Stimulated activated CD8-positive, alpha-beta memory T cell treated with anti-CD3 and anti-CD28 coated beads, Interleukin-4, amount 100 ng/mL, for 24 hours (primary cell): ENCODE measurements at places on chromosomes 5 and 9.
A peak's percentile ranks its signal among the peaks of the same experiment; 100 is the strongest.

GRCh38 chr9:89465726-89466308 lies 32.1 kb downstream of the SEMA4D start:
- DNase-seq, result no peak

DNA sequence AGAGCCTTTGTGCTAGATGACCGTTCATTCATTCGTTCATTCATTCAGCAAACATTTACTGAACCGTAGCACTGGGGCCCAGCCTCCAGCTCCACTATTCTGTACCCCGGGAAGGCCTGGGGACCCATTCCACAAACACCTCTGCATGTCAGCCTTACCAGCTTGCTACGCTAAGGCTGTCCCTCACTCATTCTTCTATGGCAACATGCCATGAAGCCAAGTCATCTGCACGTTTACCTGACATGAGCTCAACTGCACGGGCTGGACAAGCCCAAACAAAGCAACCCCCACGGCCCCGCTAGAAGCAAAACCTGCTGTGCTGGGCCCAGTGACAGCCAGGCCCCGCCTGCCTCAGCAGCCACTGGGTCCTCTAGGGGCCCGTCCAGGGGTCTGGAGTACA lies 6.0 kb downstream of the CEL start:
- DNase-seq, result no peak

GRCh38 chr9:93025736-93026135 lies 32.8 kb upstream of the SUSD3 start:
- no peak for DNase-seq

GRCh38 chr5:107564931-107565372 lies 105.8 kb downstream of the EFNA5 start:
- DNase-seq, result no peak

GRCh38 chr5:66864240-66864884 lies 268.2 kb downstream of the MAST4 start:
- no peak for DNase-seq

DNA sequence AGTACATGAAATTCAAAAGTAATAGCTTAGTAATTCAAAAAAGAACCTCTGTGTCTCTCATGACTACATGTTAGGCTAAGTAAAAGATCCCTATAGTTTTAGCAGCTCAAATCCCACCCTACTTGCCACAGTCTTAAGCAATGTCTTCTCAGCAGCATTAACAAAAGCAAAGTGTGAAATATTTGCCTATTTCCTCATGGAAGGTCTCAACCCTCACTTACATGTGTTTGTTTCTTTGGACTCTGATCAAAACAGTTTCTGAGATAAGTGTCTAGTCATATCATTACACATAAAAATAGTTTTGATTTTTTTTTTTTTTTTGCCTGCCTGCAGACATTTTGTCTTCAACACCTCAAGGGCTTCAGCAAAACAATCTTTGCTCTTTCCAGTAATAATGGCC lies 310.5 kb downstream of the CETN3 start:
- DNase-seq, result no peak

GRCh38 chr5:62762503-62762902 lies 183.9 kb downstream of the LRRC70 start:
- DNase-seq, result no peak

- no peak for DNase-seq
Measured at GRCh38 chr5:126544087-126544740, 50.8 kb downstream of the ALDH7A1 start.

- DNase-seq, result no peak
Measured at GRCh38 chr5:151431666-151432065, 15.7 kb upstream of the SLC36A1 start.

GRCh38 chr9:76737154-76737902 lies 26.9 kb upstream of the PCA3 start:
- no peak for DNase-seq

DNA sequence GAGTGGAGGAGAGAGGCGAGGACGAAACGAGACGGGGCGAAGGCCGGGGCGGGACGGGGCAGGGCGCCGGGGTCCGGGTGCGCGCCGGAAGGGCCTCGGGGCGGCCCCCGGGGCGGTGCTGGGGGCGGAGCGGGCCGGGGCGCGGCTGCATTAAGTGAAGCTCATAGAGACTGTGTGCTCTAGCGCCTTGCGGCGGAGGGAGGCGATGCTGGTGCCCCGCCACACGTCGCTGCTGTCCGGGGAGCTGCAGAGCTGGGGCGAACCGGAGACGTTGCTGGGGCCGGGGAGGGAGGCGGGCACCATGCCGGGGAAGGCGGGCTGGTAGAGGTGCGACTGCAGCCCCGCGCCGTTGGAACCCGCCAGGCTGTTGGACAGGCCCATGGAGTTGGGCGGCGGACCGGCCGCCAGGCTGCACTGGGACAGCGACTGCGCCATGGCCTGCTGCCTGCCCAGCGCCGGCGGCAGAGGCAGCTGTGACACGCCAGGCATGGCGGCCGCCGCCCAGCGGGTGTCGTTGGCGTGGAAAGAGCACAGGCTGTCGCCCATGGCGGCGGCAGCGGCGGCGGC lies 8.3 kb downstream of the OTP start:
- peak; percentile 26 for DNase-seq

DNA sequence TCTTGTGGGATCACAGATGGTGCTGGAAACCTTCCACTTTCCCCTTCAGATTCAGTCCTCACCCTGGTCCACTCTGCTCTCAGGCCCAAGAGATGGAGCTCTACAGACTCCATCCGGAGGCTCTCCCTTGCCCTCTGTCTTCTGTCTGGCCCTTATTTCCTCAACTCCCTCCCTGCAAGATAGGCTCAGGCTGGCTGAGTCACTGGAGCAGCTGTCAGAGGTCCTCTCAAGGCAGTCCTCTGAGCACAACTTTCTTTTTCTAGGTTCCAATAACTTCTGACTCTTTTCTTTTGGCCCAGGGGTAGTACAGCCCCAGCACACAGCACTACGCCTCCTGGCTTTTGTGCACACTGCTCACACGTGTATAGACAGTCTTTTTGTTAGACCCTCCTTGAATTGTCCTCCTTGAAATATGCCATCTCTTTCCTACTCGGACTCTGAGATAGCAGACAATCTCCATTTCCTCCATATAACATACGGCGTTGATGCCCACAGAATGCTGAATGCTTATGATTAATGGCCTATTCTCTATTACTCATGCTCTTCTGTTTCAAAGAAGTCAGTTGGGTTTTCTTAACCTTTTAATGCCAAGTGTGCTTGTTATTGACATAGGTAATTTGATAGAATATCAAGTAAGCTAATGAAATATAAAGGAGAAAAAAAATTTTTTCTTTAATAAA lies 193.1 kb downstream of the SLC12A2 start:
- no peak for DNase-seq

DNA sequence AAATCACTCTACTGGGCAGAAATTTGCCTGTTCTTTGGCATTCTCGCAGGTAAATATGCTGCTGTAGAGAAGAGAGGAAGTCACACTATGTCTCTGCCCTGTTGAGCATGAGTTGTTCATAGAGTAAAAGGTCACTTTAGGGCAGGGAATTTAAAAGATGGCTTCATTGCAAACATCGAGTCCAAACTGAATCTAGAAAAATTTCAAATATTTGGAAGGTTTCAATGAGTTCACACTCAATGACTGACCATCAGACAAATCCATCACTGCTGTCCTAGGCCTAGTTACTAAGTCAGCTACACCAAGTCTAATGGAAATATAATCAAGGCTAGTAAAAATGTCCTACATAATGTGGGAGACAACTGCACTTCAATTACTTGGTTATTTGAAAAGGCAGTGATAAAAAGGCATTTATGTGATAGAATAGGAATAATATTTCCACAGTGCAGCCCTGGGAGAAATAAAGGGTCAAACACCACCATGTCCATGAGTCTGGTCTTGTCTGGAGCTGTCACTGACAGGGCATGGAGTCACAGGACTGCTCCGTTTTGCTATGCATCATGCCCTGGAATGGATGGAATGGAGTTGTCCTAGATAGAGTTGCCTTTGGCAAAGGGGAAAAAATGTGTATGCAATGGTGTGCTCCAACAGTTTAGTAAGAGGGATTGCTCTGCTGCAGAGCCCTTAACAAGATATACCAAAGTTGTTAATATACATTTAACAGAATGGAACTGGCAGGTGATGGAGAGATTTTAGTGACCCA lies 218.5 kb upstream of the DAPK1 start:
- no peak for DNase-seq

DNA sequence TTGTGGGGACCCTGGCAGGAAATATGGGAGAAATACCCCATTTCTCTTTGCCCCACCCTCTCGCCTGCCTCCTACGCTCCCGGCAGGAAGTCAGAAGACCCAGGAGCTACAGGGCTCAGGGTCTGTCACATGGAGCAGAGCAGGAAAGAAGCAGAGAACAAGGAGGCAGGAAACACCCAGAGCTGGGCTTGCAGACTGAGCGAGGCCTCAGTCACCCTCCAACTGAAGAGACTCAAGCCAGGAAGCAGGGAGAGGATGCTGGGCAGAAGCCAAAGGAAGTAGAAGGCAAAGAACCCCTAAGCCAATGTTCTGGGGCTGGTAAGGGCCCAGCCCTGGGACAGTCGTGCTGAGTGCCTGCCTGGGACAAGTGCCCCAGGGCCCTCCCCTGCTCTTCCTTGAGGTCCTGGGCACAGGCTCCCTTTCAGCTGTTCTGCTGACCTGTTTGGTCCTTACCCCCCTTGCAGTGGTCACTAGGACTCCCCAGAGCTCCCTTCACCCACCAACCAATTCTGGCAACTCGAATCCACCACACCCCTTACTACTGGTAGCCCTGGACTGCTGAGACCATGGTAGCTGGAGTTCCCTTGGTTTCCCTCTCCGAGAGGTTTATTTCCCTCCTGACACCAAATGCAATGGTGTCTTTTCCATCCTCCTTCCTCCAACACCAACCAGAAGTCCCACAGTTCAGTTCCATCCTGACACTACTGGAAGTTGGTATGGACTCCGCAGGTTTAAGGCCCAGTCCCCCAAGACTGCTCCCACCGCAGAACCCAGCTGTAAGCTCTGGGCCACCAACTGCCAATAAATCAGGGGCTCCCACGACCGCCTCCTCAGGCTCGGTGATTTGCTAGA lies 157.5 kb downstream of the COL23A1 start:
- no peak for DNase-seq

DNA sequence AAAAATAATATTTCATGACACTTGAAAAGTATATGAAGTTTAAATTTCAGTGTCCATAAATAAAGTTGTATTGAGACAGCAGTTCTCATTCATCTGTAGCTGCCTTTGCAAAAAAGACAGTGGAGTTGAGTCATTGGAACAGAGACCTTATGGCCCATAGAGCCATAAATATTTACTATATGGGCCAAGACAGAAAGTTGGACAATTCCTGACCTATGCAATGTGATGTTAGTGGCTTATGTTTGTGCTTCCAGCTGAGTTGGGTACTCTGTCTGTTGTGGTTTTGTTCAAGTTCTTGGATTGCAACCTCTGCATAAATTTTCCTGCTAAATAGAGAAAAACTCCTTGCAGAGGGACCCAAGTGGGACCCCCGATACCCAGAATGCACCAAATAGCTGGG lies 69.8 kb downstream of the KCNIP1 start:
- DNase-seq, result no peak

- DNase-seq, result no peak
Measured at GRCh38 chr5:149094996-149095395, 32.1 kb upstream of the SH3TC2 start.

DNA sequence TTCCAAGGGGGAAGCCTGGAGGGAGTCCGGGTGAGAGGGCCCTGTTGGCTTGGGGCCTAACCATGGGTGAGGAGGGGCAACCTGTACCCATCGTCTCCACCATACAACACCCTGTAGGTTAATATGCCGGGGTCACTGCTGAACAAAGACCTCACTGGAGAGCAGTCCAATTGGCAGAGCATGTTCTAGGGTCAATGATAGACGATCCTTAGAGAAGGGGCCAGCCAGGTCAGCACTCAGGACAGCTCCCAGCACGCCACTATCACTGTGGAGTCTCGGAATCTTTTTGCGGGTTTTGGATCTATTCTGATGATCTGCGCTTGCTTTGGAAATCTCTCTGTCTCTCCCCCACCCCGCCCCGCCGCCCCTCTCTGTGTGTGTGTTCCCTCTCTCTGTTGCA lies 218.4 kb upstream of the MVB12B start:
- no peak for DNase-seq

DNA sequence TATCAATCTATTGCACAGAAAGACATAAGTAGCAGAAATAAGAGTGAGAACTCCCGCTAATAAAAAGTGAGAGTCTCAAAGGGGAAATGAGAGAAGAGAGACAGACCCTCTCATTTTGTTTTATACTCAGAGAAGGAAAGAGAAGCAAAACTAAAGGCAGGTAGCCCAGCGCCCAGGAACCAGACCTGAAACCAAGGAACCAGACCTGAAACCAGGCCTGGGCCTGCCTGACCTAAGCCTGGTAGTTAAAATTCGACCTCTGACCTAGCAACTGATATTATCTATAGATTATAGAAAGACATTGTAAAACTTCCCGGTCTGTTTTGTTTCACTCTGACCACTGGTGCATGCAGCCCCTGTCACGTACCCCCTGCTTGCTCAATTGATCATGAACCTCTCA lies 134.5 kb upstream of the SEMA6A start:
- no peak for DNase-seq

DNA sequence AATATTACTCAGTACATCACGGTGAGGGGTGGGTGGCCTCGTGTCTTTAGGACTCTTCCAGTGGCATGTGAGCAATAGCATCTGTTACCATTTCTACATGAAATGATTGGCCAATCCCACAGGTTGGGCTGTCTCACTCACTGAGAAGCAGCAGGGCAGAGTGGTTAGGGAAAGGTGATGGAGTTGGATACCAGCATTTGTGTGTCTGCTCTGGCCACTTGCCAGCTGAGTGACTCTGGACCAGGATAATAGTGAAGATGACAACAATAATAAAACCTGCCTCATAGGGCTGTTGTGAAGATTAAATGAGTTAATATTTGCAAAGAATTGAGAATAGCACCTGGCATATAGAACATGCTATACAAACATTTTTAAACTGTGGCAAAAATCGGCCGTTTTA lies 42.0 kb downstream of the IQGAP2 start:
- no peak for DNase-seq

DNA sequence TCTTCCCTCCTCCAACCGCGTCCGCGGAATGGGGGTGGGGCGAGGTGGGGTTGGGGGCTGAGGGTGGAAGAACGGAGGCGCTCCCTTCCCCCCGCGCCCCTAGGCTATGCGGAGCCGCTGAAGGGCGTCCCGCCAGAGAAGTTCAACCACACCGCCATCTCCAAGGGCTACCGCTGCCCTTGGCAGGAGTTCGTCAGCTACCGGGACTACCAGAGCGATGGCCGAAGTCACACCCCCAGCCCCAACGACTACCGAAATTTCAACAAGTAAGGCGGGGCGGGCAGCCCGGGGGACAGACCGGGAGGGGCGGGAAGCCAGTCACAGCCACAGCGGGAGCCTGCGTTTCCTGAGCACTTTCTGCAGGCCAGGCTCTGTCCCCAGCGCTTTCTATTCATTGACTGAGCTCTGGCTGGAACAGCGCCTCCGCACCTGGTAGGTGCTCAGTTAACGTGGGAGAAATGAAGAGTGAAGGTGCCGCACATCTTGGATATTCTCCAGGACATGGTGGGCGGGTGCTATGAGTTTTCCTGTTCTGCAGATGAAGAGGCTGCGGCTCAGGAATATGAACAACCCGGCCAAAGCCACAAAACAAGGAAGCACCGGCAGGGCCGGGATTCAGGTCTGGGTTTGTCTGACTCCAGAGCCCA lies 11.3 kb downstream of the MYOZ3 start:
- DNase-seq, result no peak
